ENCODE measurements at places on chromosomes 2 and 18.

- no peak for DNase-seq
Observed at GRCh38 chr2:189407281-189408209, 33.7 kb upstream of the WDR75 start.

- DNase-seq, result no peak
Observed at GRCh38 chr2:41293491-41293890, 754.3 kb upstream of the PKDCC start.

DNA sequence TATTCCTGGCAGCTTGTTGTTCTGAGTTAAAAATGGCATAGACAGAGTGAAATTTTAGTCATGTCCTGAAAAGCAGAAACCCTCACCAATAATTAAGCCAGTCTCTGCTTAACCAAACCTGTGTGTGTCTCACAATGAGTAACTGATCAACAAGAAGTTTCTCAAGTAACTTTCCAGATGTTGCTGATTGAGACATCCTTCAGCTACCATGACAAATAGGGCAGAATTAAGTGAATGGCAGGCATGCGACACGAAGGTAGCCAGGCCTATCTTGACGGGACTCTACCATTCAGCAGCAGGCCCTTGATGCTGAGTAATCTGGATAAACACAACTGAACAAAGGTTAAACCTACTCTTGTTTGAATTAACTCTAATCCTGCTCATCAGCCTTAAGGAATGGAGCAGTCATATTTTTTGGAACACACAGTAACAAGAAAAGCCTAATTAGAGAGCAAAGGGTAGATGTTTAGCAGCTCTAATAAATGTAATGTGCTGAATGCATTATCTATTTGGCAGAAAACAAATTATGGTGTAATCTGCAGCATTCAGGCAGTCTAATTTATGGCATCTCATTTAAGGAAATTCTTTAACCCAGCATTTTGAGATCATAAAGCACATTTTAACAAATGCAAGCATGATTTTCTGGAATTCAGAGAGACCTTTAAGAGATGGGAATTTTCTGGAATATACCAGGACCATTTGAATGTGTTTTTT is 159.5 kb upstream of the EPHA4 start:
- DNase-seq, result no peak

- DNase-seq, result no peak
Observed at GRCh38 chr2:213199871-213200270, 48.5 kb upstream of the IKZF2 start.

DNA sequence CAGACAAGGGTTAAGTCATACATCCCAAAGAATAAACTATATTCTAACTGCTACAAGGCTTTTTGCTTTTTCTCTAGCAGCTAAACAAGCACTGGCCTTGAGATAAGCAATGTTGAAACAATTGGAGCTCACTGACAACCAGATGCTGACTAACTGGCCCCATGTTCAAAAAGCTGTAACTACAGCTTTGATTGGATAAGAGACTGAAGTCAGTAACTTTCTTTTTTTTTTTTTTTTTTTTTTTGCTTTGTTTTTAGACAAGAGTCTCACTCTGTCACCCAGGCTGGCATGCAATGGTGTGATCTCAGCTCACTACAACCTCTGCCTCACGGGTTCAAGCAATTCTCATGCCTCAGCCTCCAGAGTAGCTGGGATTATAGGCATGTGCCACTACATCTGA is 45.4 kb upstream of the TMEM163 start:
- no peak for DNase-seq

GRCh38 chr2:202052235-202052634 is 18.6 kb downstream of the FZD7 start:
- no peak for DNase-seq

DNA sequence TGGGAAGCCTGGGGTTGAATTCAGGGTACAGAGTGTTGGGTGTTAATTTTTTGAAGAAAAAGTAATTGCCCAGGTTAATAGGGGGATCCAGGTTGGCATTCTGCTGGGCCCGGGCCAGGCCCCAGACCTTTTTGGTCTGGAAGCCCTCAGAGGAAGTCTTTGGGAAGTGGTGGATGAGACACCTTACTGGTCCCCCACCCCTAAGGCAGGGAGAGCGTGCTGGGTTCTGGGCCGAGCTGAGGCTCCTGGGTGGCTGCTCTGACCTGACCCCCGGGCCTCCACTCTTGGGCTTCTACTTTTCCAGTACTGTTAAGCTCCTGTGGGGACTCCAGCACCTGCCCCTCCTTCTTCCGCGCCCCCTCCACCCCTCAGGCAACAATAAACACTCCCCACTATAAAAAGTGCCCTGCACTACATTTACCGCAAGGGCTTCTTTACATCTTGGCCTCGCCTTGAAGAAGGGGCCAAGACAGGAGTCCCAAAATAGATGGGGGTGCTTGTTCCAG is 753 bp upstream of the HOXD3 start:
- no peak for DNase-seq

- no peak for DNase-seq
Observed at GRCh38 chr2:9232166-9232479, 25.5 kb downstream of the ASAP2 start.

Data from stimulated activated CD8-positive, alpha-beta memory T cell treated with anti-CD3 and anti-CD28 coated beads, Interleukin-4, amount 100 ng/mL, for 1 hour (primary cell).